CD4-positive, alpha-beta T cell treated with Interleukin-6 for 4 hours (primary cell): ENCODE measurements at places on chromosomes 5 and 9.

- no peak for DNase-seq
Measured at GRCh38 chr9:3884736-3885135, 358.9 kb upstream of the RFX3 start.

DNA sequence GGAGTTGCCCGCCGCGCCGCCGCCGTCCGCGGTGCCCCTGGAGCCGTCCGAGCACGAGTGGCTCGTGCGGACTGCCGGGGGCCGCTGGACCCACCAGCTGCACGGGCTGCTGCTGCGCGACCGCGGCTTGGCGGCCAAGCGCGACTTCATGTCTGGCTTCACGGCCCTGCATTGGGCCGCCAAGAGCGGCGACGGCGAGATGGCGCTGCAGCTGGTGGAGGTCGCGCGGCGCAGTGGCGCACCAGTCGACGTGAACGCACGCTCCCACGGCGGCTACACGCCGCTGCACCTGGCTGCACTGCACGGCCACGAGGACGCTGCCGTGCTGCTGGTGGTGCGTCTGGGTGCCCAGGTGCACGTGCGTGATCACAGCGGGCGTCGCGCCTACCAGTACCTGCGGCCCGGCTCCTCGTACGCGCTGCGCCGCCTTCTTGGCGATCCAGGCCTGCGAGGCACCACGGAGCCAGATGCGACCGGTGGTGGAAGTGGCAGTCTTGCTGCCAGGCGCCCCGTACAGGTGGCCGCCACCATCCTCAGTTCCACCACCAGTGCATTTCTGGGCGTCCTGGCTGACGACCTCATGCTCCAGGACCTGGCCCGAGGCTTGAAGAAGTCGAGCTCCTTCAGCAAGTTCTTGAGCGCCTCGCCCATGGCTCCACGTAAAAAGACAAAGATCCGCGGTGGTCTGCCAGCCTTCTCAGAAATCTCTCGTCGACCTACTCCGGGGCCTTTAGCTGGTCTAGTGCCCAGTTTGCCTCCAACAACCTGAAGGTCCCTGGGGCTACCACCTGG, 1.6 kb downstream of the SOWAHA start:
- DNase-seq, result no peak

GRCh38 chr9:83978992-83979811, 813 bp downstream of the HNRNPK start:
- peak; percentile 91 for DNase-seq

DNA sequence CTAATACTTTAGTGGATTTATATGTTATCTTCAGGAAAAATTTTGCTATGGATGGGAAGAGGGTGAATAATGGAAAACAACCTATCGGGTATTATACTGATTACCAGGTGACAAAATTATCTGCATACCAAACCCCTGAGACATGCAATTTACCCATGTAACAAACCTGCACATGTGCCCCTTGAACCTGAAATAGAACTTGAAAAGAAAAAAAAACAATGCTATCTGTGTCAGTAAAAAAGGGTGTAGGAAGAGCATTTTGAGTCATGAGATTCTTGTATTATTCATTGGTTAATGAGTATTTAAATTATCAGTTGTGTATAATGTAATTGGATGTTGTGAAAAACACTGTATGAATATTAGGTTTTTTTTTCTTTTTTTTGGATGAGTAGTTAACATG, 75.4 kb downstream of the PRR16 start:
- no peak for DNase-seq

DNA sequence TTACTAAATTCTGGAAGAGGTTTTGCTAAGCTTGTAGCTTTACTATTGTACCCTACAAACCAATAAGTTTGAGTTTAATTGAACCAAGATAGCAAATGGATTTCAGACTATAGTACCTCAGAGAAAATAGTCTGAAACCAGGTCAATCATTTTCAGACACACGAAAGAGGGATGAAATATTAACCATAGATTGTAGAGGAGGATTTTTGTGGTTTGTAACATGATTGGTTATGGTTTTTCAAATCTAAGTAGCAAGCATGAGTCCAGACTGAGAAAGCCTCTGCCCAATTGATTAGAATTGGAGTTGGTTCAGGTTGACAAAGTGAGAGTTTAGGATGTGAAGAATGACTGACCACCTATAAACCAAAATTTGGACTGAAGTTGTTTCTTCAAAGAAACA, 562.7 kb upstream of the DMAC1 start:
- DNase-seq, result no peak

- no peak for DNase-seq
Measured at GRCh38 chr5:53974021-53974420, 336.4 kb downstream of the ARL15 start.

DNA sequence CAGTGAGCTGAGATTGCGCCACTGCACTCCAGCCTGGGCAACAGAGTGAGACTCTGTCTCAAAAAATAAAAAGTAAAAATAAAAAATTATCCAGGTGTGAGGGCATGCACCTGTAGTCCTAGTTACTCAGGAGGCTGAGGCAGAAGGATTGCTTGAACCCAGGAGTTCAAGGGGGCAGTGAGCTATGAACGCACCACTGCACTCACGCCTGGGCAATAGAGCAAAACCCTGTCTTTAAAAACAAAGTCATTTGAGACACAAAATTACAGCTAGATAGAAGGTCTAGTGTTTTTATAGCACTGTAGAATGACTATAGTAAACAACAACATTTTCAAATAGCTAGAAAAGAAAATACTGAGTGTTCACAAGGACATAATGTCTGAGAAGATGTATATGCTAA, 16.4 kb downstream of the IL4 start:
- no peak for DNase-seq

DNA sequence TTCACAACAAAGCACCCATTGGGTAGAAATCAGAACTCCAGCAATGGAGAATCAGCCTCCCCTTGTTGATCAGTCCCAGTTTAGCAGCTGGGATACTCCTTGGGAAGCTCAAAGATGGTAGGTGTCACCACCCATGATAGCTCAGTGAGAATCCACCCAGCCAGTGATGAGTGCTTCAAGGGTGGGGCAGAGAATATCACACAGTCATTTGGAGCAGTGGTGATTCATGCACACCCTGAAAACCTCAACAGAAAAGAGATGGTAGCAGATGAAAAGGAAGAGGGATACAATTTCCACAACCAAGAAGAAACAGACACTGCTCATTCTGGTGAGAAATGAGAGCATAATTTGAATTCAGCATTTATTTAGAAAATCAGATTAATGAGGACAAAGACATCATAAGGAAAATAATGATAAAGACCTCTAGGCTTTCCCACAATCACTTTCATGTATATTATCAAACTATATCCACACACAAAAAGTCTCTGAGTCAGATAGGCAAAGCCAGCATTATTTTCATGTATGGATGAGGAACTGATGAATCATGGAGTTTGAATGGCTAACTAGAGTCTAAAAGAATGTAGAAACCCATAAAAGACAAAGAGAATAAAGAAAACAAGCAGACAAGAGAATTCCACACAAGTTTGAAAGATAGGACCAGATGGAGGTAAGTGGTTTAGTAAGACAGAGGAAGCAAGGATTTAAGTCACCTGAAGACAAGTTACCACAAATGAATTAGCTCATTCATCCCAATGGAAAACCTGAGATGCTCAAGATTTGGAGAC, 82.9 kb downstream of the FEM1C start:
- no peak for DNase-seq

DNA sequence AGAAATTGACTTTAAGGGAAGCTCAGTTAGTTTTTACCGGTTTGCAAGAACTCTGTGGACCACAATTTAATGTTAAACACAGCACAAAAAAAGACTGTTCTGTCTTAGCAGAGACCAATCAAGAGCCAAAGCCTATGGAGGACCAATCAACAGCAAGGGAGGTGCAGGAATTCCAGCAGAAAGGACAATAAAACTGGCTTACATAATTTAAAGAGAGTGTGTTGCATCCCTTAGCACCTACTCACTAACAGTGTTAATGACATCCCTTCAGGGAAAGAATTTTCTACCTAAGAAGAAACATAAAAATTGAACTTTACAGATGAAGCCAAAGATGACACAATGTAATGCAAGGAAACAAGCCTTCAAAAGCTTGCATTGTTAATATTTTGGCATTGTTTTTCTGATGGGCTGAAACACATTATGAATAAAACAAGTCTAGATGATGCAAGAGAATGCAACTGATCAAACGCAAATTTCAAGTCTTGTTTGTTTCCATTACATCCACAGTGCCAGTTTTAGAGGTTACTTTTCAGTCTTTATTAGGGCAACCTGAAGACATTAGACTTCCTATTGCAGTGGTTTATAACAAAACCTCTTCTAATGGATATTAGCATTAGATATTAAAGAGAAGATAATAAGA, 111.3 kb upstream of the FST start:
- no peak for DNase-seq

DNA sequence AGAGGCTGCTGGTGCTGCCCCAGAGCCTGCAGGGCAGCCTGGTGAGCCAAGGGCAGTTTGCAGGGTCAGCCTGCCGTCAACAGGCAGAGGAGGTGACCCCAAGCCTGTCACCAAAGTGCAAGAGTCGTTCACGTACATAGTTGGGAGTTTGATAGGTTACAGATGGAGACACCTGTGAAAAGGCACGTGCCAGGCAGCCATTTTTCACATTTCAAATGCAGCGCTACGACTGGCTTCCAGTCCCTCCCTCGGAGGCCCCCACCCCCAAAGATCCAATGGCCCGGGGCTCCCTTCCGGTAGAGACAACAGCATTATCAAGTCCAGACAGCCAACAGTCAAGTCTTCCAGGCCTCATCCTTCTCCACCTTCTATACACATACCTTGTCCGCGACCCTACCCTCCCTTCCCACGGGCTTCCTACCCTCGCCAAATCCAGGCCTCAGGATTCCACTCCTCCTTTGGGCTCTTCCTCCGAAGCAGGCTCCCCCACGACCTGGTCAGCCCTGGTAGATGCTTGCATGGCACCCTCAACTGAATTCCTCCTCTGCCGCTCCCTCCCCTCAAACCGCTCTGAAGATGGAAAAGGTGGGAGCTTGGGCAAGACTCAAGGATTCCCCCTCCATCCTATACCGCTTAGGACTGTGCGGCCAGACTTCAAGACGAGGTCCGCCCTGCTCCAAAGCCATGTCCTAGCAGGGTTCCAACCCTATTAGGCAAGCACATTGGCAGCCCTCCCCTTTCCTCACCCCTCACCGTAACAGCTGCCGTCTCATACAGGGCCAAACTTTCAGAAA, 13.2 kb downstream of the HNRNPH1 start:
- DNase-seq, result no peak

GRCh38 chr5:98796197-98796972, 22.9 kb downstream of the RGMB start:
- DNase-seq, result peak; percentile 56

DNA sequence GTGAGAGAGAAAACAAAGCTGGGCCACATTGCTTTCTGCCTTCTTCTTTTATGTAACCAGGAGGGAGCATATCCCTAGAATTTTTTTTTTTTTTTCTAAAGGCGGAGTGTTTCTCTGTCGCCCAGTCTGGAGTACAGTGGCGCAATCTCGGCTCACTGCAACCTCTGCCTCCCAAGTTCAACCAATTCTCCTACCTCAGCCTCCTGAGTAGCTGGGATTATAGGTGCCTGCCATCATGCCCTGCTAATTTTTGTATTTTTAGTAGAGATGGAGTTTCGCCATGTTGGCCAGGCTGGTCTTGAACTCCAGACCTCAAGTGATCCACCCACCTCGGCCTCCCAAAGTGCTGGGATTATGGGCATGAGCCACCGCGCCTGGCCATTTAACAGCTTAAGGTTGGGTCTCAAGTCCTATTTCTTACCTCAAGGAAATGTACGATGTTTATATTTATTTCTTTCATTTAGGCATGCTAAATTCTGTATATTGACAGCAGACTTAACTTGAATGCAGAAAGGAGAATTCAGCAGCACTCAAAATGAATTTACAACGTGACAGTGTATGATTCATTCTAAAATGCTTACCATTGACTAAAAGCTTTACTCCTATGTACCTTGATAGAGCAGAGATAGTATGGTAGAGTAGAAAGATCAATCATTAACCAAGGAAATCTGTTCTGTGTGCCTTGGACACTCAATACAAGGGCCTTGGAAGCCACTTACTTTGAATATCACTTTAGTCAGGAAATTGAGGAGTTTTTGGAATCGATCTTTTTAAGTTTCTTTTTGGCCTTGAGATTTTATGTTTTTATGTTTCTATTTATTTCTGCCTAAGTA, 100.9 kb downstream of the F2RL2 start:
- DNase-seq, result no peak

DNA sequence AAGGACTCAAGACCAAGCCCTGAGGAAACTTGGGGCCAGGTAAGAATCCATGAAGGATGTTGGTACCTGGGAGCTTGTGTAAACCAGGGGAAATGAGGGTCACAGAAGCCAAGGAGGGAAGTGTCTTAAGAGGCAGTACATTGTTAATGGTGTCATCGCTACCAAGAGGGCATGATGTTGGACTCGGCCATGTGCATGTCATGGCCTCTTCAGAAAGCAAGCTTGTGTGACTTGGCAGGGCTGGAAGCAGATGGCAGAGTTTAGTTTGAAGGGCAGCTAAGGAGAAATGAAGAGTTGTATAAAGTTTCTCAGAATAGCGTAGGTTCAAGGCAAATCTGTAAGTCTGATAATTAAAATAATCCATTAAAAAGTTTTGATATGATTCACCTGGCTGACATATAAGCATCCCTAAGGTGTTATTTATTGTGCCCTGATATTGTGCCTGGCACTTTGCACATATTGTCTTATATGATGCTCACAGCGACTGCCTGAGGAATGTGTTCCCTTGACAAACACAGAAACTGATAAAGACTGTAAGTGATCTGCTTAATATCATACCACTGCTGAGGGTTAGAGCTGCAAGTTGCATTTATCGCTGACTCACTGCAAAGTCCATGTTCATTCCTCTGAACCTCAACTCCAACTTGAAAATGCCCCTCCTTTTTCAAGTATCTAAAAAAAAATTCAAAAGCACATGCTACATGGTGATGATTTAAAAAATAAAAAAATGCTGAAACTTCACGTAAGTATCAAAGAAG, 81.3 kb upstream of the PTPN3 start:
- DNase-seq, result no peak

DNA sequence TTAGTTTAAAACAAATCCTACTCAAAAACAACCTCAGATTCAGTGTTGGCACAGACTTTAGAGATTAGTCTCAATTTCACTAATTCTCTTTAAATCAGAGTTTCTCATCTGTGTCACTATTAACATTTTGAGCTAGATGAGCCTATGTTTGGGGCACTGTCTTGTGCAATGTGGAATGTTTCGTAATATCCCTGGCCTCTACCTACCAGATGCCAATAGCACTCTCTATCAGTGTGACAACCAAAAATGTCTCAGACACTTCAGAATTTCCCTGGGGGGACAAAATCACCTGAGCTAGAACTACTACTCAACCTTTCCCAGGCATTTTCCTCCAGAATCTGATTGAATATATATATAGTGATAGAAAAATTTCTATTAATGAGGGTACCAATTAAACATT, 465.2 kb upstream of the RGMB start:
- no peak for DNase-seq

GRCh38 chr9:114314881-114315722, 7.8 kb upstream of the ORM1 start:
- DNase-seq, result no peak
